ENCODE measurements at places on chromosomes 6 and 20. TPM values are rescaled to one million over a fixed set of nuclear protein-coding genes. Genes with fewer than 3 reads are reported as not detected.

The ATP5F1E gene
- 91.0 TPM for total RNA-seq

The MTFR2 gene
- 1.3 TPM for total RNA-seq

The SLC22A2 gene
- total RNA-seq, result not detected

The ZC2HC1B gene
- total RNA-seq, result not detected

GRCh38 chr20:63101781-63102720, 95.3 kb upstream of the BHLHE23 start:
- peaks cover 7% of the 10 kb centered on the region for H3K27me3 ChIP-seq
- H3K4me1 ChIP-seq, result peaks cover 6% of the 10 kb centered on the region
- no peak overlapping the region for H3K27ac ChIP-seq
- H3K4me3 ChIP-seq, result peak overlapping the region; percentile 61

DNA sequence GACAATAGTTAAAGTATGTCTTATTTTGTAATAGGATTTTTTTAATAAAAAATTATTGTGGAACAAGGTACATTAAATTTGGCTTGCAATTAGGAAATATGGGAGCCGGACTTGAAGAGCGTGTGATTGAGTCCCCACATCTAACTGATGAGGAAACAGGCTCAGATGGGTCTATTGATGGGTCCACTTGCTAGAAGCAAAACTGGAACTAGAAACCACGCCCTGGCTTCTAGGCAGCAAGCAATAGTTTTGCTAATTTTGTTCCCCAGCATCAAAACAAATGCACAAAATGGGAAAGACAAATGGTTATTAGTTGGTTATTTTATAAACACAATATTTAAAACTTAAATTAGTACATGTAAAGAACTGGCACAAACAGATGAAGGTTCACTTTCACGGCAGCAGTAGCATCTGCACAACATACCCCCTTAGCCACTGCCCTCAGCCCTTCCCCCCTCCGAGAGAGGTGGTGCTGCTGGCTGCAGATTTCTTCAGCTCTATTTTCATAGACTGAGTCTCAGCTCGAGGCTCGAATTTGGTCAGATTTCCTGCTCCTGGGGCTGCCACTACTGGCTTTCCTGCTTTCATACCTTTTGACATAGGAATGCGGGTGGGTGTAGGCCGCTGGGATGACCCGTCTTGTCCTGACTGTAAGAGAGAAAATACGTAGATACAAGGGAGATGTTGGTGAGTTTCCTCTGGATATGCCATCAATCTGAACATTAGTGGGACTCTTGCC, 23.8 kb upstream of the TMEM30A start:
- no peaks in the 10 kb centered on the region for H3K27me3 ChIP-seq
- H3K4me3 ChIP-seq, result no peak overlapping the region
- no peaks in the 10 kb centered on the region for H3K36me3 ChIP-seq

DNA sequence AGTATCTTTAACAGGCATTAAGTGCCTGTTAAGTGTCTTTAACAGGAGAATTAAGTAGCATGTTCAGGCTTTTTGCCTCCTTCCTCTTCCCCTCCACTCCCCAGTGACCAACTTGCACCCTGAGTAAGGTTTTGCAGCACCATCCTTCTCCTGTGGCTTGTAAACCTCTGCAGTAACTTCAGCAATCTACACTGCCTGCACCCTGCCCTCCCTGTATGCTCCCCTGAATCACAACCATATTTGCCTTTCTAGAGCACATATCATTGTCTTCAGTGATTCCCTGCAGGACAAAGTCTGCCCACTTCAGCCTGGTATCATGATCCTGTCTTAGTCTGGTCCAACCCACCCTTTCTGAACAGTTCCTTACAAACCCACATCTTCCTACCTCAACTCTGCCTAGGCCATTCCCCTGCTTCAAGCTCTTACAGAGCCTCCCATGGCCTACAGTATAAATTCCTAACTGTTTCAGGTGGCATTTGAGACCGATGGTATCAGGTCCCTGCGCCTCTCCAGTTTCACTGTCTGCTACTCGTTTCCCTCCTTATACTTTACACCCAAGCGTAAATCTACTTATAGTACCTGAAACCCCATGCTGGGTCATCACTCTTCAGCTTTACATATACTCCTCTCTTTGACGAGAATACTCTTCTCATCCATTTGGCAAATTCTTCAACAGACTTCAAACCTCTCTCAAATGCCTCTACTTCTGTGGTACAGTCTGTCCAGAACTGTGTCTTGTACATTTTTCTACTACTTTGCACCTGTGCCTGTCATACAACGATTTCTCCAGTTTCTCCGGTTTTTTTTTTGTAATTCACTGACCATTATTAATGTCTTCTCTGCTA, 69.8 kb downstream of the ZHX3 start:
- no peaks in the 10 kb centered on the region for H3K36me3 ChIP-seq
- no peaks in the 10 kb centered on the region for H3K27me3 ChIP-seq
- no peak overlapping the region for H3K4me3 ChIP-seq
- no peak overlapping the region for H3K27ac ChIP-seq

- no peak for DNase-seq
- no peaks in the 10 kb centered on the region for H3K36me3 ChIP-seq
- H3K4me3 ChIP-seq, result no peak overlapping the region
- H3K4me1 ChIP-seq, result no peaks in the 10 kb centered on the region
- no peaks in the 10 kb centered on the region for H3K27me3 ChIP-seq
These were observed 140.4 kb downstream of the C6orf58 start for GRCh38 chr6:127717384-127717783.

The YIPF3 gene
- 132 TPM for total RNA-seq

GRCh38 chr20:51237278-51237677, 214.4 kb upstream of the KCNG1 start:
- no peaks in the 10 kb centered on the region for H3K36me3 ChIP-seq
- peaks cover 2% of the 10 kb centered on the region for H3K27me3 ChIP-seq
- no peak overlapping the region for H3K27ac ChIP-seq
- no peak for DNase-seq

DNA sequence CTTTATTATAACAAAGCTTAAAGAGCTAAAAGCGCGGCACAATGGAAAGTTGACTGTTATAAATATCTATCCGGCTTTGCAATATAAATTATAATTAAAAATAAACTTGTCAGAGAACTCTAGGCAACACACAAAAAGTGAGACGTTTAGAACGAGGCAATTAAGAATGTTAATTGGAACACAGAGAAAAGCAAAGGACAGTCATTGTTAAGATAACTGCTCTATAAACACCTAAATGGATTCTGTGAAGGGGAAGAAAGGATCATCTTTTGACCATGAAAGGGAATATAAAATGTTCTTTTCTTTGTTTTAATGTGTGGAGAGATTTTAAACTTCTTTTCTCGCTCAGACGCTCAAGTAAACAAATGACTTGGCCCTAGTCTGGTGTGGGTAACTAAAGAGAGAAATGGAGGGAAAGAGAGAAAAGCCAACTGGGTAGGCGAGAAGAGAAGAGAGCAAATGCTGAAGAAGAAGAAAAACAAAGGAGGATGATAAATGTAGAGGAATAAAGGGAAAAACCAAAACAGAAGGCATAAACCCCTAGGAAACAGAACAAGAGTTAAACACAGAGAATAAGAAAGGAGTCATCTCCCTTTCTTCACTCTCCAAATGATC, 9.3 kb upstream of the SALL4 start:
- no peaks in the 10 kb centered on the region for H3K4me1 ChIP-seq
- H3K27ac ChIP-seq, result no peak overlapping the region

The DTD1 gene
- 40.5 TPM for total RNA-seq

DNA sequence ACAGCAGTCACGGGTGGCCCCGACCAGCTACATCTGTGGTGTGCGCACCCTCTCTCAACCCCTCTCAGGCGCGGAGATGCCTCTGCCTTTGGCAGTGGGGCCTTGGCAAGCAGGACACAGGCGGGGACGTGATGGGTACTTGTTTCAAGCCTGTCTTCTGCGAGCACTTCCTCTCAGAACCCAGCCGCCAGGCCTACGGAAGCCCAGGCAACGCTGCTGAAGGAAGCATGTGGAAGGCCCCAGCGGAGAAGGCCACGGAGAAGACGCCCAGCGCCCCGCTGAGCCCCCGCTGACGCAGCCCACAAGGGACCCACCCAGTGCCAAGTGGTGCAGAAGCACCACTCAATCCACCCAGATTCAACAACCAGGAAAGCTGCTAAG, 13.0 kb downstream of the SERPINB6 start:
- no peak for DNase-seq
- H3K36me3 ChIP-seq, result no peaks in the 10 kb centered on the region
- no peak overlapping the region for H3K4me3 ChIP-seq
- no peaks in the 10 kb centered on the region for H3K27me3 ChIP-seq

- no peaks in the 10 kb centered on the region for H3K27me3 ChIP-seq
- peaks cover 26% of the 10 kb centered on the region for H3K4me1 ChIP-seq
- no peak for DNase-seq
- no peak overlapping the region for H3K4me3 ChIP-seq
These were observed 3.6 kb downstream of the ARFRP1 start for GRCh38 chr20:63703976-63704748.

The RAET1E gene
- not detected for total RNA-seq

GRCh38 chr6:47681201-47681990, 17.0 kb upstream of the ADGRF4 start:
- no peak overlapping the region for H3K4me3 ChIP-seq
- no peak for DNase-seq
- no peaks in the 10 kb centered on the region for H3K4me1 ChIP-seq
- H3K27me3 ChIP-seq, result no peaks in the 10 kb centered on the region
- no peak overlapping the region for H3K27ac ChIP-seq
- no peaks in the 10 kb centered on the region for H3K36me3 ChIP-seq

DNA sequence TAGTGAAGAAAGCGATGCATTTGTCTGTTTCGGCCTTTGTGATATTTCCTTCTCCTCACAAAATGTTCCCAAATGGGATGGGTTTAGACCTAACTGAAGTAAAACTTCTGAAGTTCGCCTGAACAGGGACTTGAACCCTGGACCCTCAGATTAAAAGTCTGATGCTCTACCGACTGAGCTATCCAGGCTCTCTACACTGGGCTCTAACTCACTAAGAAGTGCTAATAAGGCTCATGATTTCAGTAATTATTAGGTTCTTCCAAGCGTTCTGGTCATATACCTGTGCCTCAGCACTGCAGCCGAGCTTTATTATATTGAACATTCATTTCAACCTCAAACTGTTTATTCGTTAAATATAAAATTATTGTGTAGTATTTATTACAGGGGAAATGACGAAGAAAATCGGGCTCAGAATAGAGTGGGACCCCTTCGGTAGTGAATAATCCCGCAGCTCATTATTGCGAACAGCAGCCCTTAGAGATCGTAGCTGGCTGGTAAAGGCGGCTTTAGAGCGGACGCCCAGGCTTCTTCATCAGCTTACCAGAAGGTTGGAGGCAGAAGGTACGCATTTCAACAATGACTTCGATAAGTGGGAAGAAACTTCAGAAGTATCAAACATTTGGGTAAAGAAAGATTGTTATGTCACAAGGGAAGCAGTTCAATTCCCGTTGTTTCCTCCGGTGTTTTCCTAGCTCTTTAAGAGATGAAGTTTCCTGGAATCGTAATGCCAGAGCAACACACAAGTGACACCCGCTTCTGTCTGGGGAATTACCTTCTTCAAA, 119.0 kb upstream of the ZNF184 start:
- peaks cover 8% of the 10 kb centered on the region for H3K27me3 ChIP-seq
- peak overlapping the region; percentile 56 for H3K4me3 ChIP-seq
- H3K4me1 ChIP-seq, result peaks cover 5% of the 10 kb centered on the region
- H3K36me3 ChIP-seq, result no peaks in the 10 kb centered on the region
- H3K27ac ChIP-seq, result no peak overlapping the region

- H3K27ac ChIP-seq, result no peak overlapping the region
- H3K4me1 ChIP-seq, result peaks cover 4% of the 10 kb centered on the region
- no peaks in the 10 kb centered on the region for H3K27me3 ChIP-seq
These were observed 149.5 kb upstream of the SLC22A16 start for GRCh38 chr6:110625883-110626282.

DNA sequence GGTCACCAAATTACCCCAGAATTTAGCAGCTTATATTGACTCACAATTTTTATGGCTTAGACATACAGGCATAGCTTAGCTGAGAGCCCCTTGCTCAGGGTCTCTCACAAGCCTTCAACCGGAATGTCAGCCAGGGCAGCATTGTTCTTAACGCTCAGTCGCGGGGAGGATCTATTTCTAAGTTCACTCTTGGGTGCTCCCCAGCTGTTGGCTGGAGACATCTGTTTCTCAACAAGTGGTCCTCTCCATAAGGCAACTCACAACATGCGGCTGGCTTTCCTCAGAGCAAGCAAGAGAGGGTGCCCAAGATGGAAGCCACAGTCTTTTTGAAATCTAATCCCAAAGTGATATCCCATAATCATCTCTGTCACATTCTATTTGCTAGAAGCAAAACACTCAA, 46.6 kb downstream of the SLX4IP start:
- H3K4me1 ChIP-seq, result no peaks in the 10 kb centered on the region
- no peak overlapping the region for H3K27ac ChIP-seq
- H3K27me3 ChIP-seq, result no peaks in the 10 kb centered on the region

GRCh38 chr6:143708889-143709288, 31.1 kb downstream of the PHACTR2 start:
- no peak overlapping the region for H3K27ac ChIP-seq
- DNase-seq, result no peak
- no peaks in the 10 kb centered on the region for H3K36me3 ChIP-seq
- H3K4me3 ChIP-seq, result no peak overlapping the region
- H3K27me3 ChIP-seq, result no peaks in the 10 kb centered on the region

The FAM8A1 gene
- total RNA-seq, result 19.5 TPM

The KIAA1755 gene
- 1.1 TPM for total RNA-seq

DNA sequence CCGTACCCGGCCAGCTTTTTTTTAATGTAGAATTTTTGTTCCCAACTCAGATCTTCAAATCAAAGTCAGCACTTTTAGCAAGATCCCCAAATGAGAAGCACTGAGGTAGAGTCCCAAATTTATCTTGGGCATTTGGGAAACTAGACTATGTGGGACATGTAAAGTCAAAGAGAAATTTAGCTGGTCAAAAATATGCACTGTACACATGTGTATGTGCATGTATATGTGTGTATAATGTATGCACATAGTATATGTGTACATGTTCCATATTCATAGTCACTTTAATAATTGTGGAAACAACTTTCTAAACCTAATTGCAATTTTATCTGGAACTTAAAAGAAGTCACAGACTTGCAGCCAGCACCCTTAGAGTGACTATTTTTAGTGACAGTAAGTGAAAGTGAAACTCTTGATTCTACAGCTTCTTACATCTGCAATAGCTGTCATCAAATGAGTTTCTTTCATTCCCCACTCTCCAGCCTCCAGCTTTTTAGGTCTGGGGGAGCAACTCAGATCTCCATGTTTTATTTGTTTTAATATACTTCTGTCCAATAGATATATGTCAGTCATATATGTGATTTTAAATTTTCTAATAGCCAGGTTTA, 53.6 kb downstream of the CDC40 start:
- DNase-seq, result peak; percentile 10
- H3K27me3 ChIP-seq, result no peaks in the 10 kb centered on the region
- peaks cover 2% of the 10 kb centered on the region for H3K36me3 ChIP-seq
- no peak overlapping the region for H3K27ac ChIP-seq

The DEFB124 gene
- total RNA-seq, result not detected

DNA sequence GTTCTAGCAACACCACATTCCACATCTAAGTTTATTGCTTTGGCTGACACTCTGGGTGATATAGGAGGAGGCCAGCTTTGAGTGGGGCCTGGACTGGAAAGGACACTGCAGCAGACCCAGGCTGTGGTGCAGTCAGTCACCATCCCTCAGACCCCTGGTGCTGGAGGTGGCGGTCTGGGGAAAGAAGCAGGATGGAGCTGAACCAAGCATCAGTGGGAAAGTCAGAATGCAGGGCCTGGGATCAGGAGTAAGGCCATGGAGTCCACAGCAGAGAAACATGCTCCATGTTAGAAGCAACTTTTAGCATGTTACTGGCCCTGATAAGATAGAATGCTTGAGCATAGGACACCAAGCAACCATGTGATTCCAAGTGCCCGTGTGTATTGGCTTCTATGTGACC, 5.9 kb downstream of the HLA-A start:
- peaks cover 4% of the 10 kb centered on the region for H3K4me1 ChIP-seq
- no peak overlapping the region for H3K4me3 ChIP-seq
- DNase-seq, result no peak
- no peak overlapping the region for H3K27ac ChIP-seq

The BPIFB1 gene
- total RNA-seq, result not detected

Measured in astrocyte (in vitro differentiated cells and primary cell).